ENCODE measurements at places on chromosomes 5 and 9.

DNA sequence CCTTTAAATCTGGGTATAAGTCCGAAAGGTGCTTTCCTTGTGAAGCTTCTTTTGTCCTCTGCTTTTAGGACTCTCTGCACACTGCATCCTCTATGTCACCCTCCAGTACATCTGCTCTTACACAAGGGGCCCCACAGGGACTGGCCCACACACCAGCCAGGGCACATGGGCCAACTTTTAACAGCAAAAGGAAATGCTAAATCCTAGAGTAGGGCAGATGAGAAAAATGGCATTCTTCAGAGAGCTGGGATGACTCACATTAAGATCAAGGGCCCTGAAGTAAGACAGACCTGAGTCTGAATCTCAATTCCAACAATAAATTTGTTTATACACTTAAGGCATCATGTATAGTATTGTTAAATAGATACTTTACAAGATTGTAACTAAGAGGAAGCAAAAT is 40.3 kb upstream of the CDKN2B start:
- no peak for DNase-seq

GRCh38 chr5:141743866-141744272 is 61.8 kb upstream of the ARAP3 start:
- DNase-seq, result no peak

GRCh38 chr5:160390787-160391696 is 8.8 kb downstream of the FAM200C start:
- peak; percentile 67 for DNase-seq

DNA sequence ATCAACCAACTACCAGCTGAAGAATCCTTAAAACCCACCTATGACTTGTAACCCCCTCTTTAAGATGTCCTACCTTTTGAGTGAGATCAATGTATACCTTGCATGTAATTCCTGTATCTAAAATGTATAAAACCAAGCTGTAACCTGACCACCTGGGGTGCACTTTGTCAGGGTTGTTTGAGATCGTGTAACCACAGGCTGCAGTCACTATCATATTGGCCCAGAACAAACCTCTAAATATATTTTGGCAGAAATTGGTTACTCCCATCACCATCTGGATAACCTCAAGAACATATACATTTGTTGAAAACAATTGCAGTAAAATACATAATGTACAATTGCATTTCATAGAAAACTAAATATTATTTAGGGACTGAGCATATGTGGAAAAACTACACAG is 8.4 kb downstream of the CARNMT1 start:
- peak; percentile 44 for DNase-seq

- DNase-seq, result no peak
Measured at GRCh38 chr5:69484891-69485290, 7.7 kb upstream of the OCLN start.

DNA sequence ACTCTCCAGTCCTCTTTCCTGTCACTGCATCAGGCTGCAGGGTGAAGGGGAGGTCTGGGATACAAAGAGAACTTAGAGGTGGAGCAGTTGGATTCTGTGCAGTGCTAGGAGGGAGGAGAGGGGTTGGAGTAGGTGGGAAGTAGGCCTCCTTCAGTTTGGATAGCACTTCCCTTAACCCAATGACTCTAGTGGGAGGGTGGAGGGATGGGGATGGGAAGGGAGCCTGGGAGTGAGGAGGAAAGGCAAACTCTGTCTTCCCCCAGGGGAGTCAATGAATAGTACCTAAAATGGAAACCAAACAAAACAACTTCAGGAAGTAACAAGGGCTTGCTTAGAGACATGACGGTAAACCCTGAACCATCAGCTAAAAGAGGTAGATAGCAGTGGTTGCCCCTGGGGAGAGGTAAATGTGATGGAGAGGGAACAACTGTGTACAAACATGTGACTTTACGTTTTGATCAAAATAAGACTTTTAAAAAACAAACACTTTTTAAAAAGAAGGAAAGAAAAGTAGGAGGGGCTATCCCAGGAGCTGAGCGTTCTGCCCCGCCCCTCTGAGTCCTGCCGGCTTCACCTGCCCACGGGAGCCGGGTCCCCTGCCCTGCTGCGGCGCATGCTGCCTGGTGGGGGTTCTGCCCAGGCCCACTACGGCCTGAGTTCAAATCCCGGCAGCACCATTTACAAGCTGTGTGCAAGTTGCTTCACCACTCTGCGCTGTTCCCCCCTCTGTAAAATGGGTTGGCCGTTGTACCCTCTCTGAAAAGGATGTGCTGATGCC is 30.9 kb downstream of the GSN start:
- DNase-seq, result no peak

GRCh38 chr5:67620424-67621397 is 424.1 kb upstream of the CD180 start:
- DNase-seq, result no peak

- DNase-seq, result no peak
Measured at GRCh38 chr5:132463811-132464155, 26.8 kb downstream of the IRF1 start.

DNA sequence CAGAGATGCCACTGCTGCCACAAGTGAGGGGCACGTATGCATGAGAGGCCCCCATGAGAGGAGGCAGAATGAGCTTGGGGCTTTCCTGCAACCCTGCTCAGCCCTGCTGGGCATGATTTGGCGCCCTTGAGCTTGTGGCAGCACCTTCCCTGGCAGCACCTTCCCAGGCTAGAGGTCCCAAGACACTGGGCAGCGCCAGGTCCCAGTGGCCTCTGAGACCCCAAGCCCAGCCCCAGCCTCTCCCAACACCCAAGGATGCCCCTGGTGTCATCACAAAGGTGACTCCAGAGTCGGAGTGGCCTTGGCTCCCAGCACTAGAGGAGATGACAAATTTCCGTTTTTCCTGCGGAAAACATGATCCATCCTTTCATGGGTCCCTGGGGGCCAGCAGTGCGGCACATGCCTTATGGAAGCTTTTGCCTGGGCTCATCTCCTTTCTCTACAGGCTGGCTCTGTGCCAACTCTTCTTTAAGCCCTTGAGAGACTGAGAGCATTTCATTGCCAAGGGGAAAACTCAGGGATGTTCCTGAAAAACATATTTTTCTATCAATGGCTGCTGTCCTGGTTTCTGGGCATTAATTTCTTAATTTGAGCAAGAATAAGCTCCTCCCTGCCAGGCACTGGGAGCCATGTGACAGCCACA is 77.1 kb upstream of the ADAMTS2 start:
- no peak for DNase-seq

DNA sequence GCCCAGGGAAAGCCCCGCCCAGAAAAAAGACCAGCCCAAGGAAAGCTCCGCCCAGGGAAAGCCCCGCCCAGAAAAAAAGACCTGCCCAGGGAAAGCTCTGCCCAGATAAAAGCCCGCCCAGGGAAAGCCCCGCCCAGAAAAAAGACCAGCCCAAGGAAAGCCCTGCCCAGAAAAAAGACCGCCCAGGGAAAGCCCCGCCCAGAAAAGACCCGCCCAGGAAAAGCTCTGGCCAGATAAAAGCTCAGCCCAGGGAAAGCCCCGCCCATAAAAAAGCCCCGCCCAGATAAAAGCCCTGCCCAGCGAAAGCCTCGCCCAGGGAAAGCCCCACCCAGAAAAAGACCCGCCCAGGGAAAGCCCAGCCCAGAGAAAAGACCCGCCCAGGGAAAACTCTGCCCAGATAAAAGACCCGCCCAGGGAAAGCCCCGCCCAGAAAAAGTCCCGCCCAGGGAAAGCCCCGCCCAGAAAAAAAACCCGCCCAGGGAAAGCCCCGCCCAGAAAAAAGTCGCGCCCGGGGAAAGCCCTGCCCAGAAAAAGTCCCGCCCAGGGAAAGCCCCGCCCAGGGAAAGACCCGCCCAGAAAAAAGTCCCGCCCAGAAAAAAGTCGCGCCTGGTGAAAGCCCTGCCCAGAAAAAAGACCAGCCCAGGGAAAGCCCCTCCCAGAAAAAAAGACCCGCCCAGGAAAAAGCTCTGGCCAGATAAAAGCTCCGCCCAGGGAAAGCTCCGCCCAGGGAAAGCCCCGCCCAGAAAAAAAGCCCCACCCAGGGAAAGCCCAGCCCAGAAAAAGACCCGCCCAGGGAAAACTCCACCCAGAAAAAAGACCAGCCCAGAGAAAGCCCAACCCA is 11.9 kb downstream of the GRIN1 start:
- peak; percentile 98 for DNase-seq

GRCh38 chr5:194102-194501 is 2.8 kb downstream of the LRRC14B start:
- DNase-seq, result no peak

DNA sequence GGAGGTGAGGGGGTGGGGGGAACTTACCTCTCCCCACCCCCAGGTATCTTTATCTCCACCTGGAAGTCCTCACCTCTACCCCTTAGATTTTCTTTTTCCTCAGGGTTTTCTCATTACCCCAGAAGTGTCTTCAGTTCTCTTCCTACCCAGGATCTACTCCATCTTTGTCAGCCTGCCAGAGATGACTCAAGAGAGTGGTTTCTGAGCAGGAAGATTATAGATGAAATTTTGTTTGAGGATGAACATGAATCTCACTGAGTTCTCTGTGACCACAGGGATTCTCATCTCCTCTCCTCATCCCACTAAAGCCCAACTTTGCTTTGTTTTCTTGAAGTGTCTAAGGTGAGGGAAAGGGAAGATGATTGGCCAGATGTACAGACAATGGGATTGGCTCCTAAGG is 5.2 kb upstream of the HINT2 start:
- peak; percentile 21 for DNase-seq

DNA sequence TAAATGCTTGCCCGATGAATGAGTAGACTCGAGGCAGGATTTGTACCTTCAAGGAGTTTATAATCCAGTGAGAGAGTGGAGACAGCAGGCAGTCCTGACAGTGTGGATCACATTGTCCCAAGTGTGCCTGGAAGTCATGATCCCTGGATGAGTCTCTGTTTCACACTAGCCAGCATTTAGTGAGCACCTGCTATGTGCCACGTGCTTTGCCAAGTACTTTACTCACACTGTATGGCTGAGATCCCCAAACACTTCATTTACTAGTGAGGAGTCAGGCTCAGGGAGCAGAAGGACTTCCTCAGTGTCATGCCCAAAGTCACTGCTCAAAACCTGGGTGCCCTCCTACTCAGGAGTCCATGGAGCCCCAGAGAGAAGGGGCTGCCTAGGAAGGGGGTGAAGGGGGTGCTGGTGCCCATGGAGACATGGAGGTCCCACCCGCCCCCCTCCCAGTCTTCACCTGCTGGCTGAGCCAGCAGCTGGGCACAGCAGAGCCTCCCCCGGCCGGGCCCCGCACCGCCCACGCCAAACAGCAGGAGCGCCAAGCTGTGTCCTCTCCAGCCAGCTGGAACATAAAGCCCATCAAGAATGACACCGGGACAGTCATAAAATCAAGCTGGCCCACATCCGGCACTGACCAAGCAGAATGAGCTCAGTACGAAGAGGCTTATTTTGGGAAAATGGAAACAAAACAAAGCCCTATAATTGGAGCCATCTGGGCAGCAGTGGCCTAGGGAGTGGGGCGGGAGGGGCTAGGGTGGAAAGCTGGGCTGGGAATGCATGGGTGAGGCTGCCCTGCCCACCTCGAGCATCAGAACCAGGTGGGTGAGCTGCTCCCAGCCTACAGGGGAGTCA is 10.6 kb downstream of the LAMC3 start:
- DNase-seq, result no peak

GRCh38 chr5:34510002-34510401 is 146.1 kb upstream of the RAI14 start:
- no peak for DNase-seq

- DNase-seq, result peak; percentile 18
Measured at GRCh38 chr5:15695215-15695731, 195.3 kb downstream of the FBXL7 start.

GRCh38 chr5:177539411-177539810 is 15.0 kb downstream of the FAM193B start:
- DNase-seq, result no peak

DNA sequence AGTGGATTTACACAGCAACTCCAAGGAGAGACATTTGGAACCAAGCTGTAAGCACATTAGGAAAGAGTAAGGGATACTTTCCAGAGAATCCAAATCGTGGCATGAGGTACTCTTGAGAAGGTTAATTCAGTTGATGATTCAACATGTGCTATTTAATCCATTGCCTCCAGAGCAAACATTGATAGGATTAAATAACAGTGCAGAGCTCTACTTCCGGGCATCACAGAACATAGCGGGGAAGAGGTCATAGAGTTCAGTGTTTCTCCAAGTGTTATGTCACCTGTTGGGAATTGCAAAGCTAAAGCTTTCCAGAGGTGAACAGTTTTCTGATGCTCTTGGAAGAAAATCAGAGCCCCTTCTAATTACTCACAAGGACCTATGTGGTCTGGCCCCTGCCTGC is 127.5 kb downstream of the PPP2R2B start:
- DNase-seq, result no peak

- DNase-seq, result no peak
Measured at GRCh38 chr9:108377881-108378280, 477.9 kb downstream of the ACTL7B start.

DNA sequence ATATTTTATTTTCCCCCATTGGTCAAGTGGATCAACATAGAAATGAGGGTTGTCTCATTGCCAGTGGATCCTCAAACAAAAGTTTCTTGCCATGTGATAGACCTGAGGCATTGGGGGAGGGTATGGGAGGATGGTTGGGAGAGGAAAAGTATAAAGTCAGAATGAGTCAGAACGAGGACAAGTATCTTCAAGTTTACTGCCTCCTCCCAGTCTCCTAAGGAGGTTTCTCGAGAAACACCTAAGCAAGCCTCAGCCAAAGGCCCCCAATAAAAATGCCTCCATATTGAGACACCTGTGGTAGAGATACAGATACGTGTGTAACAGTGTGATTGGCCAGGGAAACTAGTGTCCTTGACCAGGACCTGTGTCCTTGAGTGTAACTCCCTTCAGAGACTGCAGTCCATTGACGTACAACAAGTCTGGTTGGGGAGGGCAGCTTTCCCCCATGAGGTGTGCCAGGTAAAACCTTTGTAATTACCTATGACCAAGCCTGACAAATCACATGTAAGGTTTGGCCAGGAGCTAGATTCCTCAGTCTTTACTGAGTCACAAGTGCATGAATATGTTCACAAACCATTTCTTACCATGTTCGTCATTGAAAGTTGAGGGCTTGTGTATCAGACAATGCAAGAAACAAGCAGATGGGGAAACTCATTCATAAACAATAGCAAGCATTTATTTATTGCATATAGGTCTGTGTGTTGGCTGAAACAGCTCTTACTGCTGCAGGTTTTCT is 198.6 kb upstream of the SH3GL2 start:
- no peak for DNase-seq

GRCh38 chr5:67179697-67180361 is 16.8 kb downstream of the CD180 start:
- no peak for DNase-seq

- DNase-seq, result no peak
Measured at GRCh38 chr5:38465061-38465460, 91.4 kb downstream of the LIFR start.

- peak; percentile 93 for DNase-seq
Measured at GRCh38 chr9:96022445-96023051, 147.1 kb downstream of the ERCC6L2 start.

GRCh38 chr9:99834474-99834873 is 12.8 kb downstream of the NR4A3 start:
- no peak for DNase-seq

DNA sequence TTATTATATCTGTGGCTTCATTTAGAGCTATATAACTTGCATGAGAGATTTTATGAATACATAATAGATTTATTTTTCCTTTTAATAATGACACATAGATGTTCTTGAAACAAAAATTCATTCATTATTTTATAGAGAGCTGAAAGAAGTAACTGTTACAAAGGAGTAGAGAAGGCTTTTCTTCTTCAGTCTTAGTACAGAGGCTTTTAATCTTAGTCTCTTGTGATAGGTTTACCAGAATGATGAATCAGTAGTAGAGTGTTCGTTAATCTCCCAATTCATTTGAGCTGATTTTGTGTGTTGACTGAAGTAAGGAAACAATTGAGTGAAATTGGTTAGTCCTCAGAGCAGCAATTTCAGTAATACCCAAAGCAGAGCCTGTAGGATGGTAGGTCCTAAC is 1284.1 kb upstream of the ACO1 start:
- DNase-seq, result no peak

GRCh38 chr5:41290810-41291209 is 77.5 kb upstream of the C6 start:
- no peak for DNase-seq

Data from OCI-M1 (cell line).